ENCODE measurements at places on chromosomes 1 and 21.

DNA sequence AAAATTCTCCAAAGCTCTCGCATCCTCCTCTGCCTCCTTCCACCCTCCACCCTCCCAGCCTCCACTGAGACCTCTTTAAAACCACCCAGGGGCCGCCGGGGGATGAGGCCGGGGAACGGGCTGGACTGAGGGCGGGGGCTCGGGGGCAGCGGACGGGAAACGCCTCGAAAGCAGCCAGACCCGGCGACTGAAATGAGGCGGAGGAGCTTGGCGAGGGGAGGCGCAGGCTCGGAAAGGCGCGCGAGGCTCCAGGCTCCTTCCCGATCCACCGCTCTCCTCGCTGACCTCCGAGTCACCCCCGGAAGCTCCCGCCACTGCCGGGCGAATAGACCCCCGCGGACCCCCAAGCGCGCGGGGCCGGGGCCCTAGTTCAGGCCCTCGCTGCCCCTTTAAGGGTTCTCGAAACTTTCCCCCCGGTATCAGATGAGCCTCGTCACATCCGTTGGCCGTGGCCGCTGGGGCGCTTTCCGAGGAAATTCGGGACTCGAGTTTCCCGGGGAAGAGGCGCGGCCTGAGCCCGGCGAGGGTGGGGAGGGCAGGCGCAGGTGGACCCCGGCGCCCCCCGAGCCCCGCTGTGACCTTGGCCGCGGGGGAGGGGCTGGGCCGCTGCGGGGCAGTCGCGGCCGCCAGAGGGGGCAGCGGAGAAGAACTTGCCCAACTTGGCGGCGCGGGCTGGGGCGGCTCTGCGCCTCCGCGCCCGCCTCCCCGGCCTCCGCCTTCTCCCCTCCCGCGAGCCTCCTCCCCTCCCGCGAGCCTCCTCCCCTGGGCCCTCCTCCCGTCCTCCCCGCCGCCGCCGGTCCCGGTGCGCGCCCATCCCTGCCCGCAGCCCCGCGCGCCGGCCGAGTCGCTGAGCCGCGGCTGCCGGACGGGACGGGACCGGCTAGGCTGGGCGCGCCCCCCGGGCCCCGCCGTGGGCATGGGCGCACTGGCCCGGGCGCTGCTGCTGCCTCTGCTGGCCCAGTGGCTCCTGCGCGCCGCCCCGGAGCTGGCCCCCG, at the start of gene BACE2:
Gene BACE2 (plus strand): TSS at position 813 of the 995 bp plus-strand sequence. CDS start 104 bp downstream, at position 917.
- DNase-seq, result peak; percentile 60

GRCh38 chr1:27220096-27220495, 14.3 kb upstream of the WDTC1 start:
- no peak for DNase-seq

DNA sequence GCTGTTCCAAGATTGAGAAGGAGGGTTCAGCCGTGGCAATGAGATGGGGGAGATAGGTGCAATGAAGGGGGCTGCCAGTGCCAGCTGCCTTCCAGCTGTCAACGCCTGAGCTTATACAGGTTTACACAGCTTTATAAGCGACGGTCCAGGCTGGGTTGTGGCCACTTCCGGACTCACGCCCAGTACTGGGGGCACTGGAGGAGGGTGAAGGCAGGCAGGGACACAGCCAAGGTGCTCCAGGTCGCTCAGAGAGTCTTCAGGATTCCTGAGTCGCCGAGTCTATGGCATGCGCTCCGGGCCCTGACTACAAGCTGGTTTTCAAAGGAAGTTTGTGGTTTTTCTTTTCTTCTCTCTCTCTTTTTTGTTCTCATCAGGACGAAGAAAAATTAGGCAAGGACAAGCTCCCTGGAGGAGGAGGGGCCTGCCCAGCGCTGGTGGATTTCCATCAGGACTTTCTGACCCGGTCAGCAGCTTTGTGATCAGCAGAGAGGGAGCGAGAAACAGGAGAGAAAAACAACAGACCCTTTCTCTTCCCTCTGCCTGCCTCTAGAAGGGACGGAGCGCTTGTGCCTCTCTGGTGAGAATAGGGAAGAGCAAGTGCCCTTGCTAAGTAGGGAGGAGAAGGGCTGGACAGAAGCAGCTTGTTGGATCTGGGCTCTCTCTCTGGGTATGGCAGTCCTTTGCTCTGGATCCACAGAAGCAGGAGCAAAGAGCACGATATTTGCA, at the start of gene MINDY1:
Gene MINDY1 (minus strand): TSS at position 576 of the 726 bp plus-strand sequence. CDS start 4,285 bp downstream, outside the sequence.
- DNase-seq, result peak; percentile 45

- DNase-seq, result no peak
These were observed 109.0 kb downstream of the ESRRG start for GRCh38 chr1:216614011-216614934.

DNA sequence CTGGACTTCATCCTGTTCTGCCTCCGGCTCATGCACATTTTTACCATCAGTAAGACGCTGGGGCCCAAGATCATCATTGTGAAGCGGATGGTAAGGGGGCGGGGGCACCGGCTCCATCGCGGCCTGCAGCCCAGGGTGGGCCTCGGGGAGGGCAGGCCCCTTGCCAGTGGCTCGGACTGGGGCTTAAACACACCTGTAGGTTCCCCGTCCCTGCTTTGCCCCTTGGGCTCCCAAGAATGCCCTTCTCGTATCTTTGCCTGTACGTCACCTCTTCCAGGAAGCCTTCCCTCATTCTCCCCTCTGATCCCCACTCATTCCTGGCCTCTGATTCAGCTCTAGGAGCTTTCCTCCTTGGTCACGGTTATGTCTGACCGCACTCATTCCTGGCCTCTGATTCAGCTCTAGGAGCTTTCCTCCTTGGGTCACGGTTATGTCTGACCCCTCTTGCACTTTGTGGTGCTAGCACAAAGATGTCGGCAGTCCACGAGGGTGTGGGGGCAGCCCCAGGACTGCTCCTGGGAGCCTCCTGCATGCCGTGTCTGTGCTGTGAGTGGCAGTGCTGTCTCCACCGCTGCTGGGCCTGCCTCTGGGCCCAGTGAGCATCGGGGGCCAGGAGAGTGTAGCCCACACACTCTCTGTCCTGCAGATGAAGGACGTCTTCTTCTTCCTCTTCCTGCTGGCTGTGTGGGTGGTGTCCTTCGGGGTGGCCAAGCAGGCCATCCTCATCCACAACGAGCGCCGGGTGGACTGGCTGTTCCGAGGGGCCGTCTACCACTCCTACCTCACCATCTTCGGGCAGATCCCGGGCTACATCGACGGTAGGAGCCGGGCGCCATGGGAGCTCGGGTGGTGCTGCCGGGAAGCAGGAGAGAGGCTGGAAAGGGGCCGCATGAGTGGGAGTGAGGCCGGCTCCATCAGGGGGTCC, 49.1 kb upstream of the LRRC3 start:
- DNase-seq, result no peak

DNA sequence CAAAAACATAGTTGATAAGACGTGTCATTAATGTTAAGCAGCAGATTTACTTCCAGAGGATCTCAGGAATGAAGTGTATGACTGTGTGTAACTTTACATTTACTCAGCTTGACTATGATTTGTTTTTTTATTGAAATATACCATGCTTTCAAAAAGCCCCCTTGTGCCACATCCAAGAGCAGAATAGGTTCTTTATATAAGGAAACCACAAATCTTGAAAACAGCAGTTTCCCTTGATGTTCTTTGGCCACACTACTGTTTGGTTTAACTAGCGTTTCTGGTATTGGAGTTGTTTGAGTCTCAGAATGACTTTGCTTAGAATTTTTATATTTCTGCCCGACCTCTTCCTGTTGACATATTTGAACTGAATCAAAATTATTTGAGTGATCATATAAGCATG, 25.0 kb downstream of the LRRC8C start:
- DNase-seq, result no peak

DNA sequence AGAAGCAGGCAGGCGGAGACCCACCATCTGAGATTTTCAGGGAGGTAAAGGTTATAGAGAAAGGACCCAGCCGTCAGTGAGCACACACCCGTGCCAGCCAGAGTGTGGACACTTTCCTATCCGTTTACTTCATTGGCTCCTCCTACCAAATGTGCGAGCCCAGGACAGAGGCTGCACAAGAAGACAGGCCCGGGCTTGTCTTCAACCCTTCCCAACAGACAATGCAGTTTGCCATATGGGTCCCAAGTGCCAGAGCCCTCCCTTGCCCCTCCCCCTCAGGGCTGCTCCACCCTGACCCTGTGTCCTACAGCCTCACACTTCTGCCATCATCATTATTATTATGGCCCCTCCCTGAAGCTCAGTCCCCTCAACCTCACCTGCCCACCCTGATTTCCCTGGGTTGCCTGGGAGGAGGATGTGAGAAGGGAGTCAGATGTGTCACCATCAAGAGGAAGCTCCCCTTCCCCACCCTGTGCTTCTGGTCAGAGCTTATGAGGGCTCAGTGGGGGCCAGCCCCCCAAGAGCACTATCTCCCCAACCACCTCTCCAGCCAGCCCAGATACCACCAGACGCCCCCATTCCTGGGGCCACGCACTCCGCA, 9.4 kb downstream of the LAPTM5 start:
- DNase-seq, result peak; percentile 53

GRCh38 chr1:171258429-171258828, 10.1 kb downstream of the FMO1 start:
- no peak for DNase-seq

DNA sequence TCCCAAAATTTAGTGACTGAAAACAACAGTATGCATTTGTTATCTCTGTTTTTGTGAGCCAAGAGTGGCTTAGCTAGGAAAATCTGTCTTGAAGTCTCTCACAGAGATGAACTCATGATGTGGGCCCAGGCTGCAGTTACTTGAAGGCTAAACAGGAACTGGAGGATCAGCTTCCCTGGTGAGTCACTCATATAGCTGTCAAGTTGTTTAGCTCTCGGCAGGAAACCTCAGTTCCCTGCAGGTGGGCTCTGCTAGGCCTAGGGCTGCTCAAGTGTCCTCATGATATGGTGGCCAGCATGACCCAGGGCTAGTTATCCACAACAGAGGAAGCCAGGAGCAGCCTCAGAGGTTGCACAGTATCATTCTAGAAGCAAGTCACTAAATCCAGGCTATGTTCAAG, 30.2 kb upstream of the DDX59 start:
- no peak for DNase-seq

- DNase-seq, result no peak
These were observed 37.1 kb upstream of the CAP1 start for GRCh38 chr1:40003156-40004093.

DNA sequence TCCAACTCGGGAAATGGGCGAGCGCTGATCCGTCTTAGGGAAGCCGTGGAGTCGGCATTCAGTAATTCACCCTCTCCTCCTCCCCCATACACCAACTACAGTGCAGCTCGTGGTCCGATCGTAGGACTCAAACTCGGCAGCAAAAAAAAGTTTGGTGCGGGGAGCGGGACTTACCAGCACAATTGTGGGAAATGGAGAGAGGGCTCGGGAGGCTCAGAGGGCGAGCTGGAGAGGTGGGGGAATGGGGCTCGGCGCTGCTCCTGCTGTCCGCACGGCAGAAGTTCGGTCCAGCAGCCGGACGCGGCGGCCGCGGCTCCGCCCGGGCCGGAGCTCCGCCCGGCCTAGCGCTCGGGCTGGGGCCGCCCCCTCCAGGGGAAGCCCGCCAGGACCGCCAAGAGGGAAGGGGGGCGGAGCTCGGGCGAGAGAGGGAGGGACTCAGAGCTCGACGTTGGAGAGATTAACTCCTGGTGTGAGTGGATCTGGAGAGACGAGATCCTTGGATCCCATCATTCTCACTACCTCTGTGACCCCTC, 676 bp upstream of the PIAS3 start:
- DNase-seq, result peak; percentile 56

DNA sequence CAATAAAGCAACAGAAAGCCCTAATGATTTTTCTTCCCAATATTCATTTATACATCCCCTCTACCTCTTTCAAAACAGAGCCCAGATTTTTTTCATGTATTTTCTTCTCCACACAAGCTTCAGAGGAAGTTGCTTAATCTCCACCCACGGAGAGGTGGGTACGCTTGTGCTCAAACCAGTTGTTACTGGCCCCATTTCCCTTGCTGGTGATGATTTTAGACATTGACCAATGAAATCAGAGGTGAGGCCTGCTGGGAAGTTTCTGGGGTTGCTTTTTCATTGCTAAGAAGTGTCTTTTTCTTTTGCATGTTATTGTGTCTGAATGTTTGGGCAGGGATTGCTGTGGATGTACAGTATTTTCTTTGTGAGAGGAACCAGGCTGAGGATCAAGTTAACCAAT, 448.1 kb upstream of the B3GALT2 start:
- DNase-seq, result no peak

DNA sequence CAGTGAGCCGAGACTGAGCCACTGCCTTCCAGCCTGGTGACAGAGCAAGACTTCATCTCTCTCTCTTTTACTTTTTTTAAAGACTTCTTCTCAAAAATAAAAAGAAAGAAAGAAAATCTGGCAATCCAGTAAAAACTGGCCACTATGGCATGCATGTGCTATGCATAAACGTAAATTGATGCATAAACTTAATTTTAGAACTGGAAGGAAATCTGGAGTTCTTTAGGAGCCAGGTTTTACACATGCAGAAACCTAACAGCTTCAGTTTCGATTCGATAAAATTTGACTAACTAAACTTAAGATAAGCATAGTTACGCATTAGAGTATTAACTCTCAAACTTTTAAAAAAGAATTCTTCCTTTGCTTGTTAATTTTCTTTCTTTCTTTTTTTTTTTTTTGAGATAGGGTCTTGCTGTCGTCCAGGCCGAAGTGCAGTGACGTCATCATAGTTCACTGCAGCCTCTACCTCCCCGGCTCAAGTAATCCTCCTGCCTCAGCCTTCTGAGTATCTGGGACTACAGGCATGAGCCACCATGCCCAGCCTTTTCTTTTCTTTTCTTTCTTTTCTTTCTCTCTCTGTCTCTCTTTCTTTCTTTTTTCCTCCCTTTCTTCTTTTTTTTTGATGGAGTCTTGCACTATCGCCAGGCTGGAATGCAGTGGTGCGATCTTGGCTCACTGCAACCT, 11.9 kb upstream of the LGALS8 start:
- no peak for DNase-seq

DNA sequence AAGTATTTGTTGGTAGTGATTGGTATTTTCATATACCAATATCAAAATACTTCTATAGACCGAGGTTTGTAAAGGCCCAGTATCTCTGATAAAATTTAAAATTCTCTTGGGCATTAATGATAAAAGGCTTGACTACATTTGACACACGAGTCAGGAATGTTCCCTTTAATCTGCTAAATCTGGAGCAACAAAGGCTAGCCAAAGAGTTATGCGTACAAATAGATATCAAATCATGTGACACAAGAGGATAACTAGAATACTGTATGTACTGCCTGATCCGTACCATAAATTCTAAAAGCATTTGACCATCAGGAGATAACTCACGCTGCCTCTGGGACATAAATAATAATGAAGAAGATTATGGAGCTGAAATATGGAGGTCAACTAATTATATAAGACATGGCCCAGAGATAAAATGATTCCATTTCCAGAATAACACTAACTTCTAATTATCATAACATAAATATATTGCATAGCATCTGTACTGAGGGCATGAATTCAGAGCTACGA, 64.2 kb upstream of the SH3GLB1 start:
- DNase-seq, result no peak

All from amygdala (tissue), 56 donors.